ENCODE measurements at places on chromosomes 6 and 20.

- no peak for DNase-seq
Measured at GRCh38 chr6:82866446-82866845, 199.2 kb downstream of the UBE3D start.

DNA sequence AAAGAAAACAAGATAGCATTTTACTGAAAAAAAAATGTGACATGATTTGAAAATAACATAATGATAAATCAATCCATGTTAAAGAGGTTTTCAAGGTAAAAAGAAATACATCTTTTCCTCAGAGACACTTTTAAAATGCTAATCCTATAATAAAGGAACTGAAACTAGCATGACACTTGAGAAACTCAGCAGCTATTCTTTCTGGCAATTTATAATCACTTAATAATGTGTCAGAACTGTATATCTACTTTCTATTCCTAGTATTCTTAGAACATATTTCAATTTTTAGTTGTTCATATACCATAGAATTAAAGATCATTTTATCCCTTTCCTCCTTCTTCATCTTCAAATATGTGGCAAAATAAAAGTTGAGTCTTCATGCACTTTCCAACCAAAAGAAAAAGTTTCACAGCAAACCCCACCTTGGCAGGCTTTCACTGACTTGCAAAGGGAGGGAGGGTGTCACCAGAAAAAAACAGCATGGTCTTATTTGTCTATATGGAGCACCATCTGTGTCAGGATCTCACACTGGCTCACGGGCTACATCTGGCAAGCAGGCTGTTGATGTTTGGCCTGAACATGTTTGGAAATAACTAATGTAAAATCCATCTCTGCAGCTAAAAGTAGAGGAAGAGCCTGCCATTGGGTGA, 48.5 kb downstream of the FHL5 start:
- no peak for DNase-seq

DNA sequence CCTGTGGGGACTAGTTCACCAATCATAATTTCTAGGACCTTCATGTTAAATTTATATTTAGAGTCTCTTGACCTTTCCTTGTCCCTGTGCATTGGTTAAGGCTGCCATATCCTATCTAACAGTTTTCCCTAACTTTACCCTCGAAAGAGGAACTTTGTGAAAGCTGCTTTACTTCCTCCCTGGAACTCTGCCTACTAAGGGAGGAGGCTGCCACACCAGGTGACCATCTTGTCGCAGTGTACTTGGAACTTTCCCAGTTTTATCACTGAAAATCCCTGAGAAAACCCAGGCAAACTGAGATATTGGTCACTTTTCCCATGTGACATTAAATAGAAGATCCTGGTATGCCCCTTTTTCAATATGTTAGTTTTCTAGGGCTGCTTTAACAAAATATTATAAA, 317.6 kb upstream of the TSHZ2 start:
- no peak for DNase-seq

- DNase-seq, result no peak
Measured at GRCh38 chr20:59584278-59584925, 19.9 kb upstream of the PHACTR3 start.

DNA sequence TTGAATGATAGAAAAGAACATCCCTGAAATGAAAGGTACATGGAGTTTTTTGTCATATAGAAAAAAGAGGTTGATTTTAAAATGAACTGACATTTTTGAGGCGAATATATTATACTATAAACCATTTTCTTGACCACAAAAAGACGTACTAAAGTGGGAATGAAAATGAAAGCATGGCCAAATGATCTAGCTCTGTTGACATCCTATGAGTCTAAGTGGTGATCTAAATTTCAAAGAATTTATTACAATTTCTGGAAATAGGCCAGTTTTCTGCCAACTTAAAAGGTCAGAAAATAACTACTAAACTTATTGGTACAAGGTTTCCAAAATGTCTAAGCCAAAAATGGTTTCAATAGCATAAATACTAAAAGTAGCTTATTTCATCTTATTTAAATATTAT, 536.8 kb downstream of the EYS start:
- no peak for DNase-seq

- no peak for DNase-seq
Measured at GRCh38 chr20:63163596-63164483, 52.1 kb downstream of the YTHDF1 start.

- DNase-seq, result no peak
Measured at GRCh38 chr6:87122477-87122876, 27.6 kb upstream of the CGA start.

GRCh38 chr20:3645309-3646066, 17.7 kb downstream of the GFRA4 start:
- DNase-seq, result no peak

DNA sequence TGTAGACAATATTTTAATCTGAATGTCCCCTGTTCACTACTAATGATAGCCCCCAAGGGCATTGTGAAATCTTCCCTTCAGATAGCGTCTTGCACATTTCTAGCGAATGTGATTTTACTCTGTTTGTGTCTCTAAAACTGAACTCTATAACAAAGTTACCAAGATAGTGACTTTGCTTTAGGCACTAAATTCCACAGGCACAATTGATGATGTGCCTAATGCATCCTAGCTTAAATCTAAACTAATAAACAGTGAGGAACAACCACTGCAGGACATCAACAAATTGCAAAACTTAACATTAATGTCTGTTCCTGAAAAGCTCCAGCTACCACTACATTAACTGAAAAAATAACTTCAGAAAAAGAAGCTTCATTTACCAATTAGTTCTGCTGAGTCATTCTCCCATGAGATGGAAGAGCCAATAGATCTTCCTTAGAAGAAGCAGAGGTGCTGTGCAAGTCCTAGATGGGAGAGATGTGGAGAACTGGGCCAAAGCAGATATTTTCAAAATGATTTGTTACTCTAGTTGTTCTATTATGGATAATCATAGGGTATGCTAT, 1065.0 kb downstream of the EPHA7 start:
- DNase-seq, result no peak

DNA sequence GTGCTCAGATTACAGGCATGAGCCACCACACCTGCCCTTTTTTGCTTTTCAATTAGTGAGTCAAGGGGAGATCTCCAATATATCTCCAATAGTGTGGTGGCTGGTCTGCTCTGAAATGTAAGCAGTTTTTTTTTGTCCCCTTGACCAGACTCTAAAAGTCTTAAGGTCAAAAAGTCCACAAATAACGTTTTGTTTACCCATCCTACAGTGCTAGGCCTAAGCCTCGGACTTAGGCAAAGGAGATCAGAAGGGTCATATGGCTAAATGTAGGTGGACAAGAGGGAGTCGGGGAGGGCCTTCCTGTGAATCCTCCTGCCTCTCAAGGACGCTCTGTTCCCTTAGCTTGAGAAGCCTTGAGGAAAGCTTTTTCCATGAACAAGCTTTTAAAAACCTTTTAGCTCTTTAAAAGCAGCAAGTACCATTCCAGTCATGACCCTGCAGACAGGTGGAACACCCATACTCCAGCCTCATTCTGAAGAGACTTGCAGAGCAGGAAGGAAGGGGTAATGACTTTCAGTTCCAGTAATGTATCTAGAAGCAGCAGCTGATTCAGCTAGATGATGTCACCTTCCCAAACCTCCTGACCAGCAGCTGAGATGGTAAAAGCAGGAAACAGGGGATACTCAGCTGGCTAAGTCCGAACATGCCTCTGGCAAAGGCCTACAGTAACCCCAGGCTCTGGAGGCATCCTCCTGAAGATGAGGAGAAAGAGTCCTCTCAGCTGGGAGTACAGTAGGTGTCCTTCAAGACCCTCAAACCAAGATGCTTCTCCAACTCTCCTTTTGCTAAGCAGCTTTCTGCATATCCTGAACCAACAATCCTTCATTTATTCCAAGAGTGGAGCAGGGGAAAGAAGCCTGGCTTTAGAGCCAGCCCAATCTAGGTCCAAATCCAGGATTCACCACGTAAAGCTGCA, 23.6 kb downstream of the BCL2L1 start:
- DNase-seq, result peak; percentile 29

GRCh38 chr6:131002661-131002980, 60.4 kb downstream of the EPB41L2 start:
- DNase-seq, result no peak

GRCh38 chr6:75210885-75211739, 5.3 kb upstream of the COL12A1 start:
- peak; percentile 69 for DNase-seq

- DNase-seq, result no peak
Measured at GRCh38 chr20:48371211-48371610, 456.6 kb downstream of the PREX1 start.

GRCh38 chr6:43335469-43335868, 26.8 kb upstream of the CRIP3 start:
- DNase-seq, result no peak

- DNase-seq, result no peak
Measured at GRCh38 chr6:11386323-11386722, 151.2 kb upstream of the TMEM170B start.

DNA sequence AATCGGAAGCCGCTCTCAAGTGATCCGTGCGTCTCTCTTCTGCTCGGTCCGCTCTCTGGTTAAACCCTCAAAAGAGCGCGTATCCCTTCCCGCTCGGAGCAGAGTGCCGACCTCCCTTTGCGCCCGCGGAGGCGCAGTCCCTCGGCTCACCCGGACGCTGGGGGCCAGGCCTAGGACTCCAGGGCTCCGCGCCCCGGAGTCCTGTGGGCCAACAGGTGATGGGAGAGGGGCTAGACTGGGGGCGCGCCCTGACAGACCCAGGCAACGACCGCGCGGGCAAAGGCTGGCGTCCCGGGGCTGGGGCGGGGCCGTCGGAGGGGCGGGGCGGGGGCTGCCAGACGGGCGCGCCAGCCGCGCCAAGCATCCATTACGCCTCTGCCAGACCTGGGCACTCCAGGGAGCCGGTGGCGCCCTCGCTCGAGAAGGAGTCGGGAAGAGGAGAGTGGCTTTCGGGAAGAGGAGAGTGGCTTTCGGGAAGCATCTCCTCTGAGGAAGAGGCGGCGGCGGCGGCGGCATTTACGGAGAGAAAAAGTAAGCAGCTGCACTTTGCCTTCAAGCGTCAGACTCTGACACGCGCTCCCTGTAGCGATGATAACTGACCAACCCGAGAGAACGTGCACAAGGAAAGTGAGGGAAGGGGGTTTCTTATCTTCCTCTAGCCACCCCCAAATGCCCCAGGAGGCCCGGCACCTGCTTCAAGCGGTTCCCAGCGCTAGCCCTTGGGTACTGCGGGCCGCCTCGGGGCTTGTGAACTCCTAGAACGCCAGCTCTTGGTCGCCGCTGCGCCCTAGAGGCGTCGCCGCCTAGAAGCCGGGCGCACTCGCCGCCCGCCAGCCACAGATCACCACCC, 2.6 kb downstream of the EPHA7 start:
- DNase-seq, result no peak

- DNase-seq, result no peak
Measured at GRCh38 chr20:63087236-63087871, 80.6 kb upstream of the BHLHE23 start.

GRCh38 chr20:59939052-59939878, 840 bp downstream of the PPP1R3D start:
- no peak for DNase-seq

- DNase-seq, result no peak
Measured at GRCh38 chr20:9349249-9349648, 165.1 kb upstream of the LAMP5 start.

DNA sequence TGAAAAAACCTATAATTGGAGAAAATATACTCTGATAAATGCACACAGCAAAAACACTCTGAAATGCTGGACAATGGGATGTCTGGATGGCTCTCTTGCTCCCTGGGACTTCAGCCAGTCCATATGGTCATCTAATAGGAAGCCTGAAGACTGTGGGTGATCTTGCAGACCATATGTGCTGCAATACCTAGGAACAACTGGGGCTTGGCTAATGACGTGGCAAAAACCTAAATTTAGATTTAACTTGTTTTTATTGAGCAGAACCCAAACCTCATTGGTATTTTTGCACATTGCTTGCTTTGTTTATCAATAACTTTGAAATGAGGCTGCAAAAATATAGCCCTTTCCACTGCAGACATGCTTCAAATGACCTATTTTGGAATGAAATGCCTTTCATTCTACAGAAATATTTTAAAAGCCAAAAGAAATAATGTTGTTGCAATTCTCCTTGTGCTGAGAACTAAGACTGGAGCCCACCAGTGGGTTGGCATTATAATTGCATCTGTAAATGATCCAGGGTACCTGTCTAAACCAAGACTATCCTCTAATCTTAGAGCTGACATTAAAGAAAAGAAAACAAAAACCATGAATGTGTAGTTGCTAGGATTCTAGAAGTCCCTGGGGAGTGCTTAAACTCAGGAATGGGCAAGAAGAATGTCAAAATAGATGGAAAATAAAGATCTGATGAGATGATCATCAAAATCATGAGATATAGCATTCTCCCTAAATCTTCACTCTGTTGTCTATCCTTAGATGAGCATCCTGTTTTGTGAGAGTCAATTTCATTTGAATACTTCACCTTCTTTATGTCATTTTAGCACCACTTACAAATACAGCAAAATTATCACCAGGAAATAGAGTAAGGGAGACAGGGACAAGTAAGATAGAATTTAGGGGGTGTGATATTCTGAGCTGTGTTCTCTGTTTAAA, 152.1 kb upstream of the RIMS1 start:
- DNase-seq, result no peak

- peak; percentile 30 for DNase-seq
Measured at GRCh38 chr6:14172562-14172961, 55.0 kb downstream of the CD83 start.

GRCh38 chr20:25291432-25292133, 43.7 kb downstream of the PYGB start:
- no peak for DNase-seq

- DNase-seq, result no peak
Measured at GRCh38 chr20:50286609-50287008, 96.0 kb downstream of the CEBPB start.

- DNase-seq, result peak; percentile 83
Measured at GRCh38 chr6:4316867-4317400, 181.6 kb upstream of the ECI2 start.

- DNase-seq, result peak; percentile 23
Measured at GRCh38 chr6:89984926-89985750, 90.9 kb downstream of the GJA10 start.

GRCh38 chr20:63529180-63529860, 7.9 kb downstream of the PTK6 start:
- no peak for DNase-seq

DNA sequence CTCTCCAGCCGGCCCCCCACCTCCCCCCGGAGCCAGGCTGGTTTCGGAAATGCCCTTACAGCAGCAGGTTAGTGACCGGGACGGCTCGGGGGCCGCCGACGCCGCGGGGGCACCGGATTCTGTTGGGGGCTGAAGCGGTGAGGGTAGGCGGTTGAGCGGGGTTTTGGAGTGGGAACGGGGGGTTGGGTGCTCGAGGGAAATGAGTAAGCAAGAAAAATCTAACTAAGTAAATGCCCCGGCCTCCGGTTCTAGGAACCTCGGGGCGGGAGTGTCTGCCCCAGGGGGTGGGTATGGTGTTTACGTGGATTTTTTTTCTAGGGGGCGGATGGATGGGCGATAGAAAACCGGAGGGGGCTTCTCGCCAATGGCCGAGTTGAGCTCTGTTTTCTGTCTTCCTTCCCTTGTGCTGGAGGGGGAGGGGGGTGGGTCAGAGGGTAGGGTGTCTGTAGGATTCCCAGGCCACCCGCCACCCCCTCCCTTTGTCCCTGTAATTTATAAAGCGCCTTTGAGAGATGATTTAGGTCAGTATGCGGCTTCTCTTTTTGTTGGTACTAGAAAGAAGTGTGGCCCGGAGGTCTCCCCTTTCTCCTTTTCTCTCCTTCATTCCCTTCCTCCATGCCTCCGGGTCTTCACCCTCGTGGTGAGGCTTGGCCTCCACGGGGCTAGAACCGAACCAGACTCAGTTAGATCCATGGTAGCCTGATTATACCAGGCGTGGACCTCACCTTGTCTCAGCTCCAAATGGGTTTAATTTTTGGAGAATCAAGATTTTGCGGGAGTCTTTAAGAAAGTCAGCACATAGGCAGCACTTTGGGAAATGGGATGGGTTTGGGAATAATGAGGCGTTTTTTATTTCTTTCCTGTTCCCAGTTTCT, 2.3 kb downstream of the E2F3 start:
- DNase-seq, result peak; percentile 86

GRCh38 chr6:82144852-82145340, 102.6 kb downstream of the IBTK start:
- peak; percentile 30 for DNase-seq

Data from NB4 (cell line).